Stimulated activated CD8-positive, alpha-beta memory T cell treated with anti-CD3 and anti-CD28 coated beads, Interleukin-7, amount 100 ng/mL, for 4 hours (primary cell): ENCODE measurements at places on chromosomes 2 and 18.

DNA sequence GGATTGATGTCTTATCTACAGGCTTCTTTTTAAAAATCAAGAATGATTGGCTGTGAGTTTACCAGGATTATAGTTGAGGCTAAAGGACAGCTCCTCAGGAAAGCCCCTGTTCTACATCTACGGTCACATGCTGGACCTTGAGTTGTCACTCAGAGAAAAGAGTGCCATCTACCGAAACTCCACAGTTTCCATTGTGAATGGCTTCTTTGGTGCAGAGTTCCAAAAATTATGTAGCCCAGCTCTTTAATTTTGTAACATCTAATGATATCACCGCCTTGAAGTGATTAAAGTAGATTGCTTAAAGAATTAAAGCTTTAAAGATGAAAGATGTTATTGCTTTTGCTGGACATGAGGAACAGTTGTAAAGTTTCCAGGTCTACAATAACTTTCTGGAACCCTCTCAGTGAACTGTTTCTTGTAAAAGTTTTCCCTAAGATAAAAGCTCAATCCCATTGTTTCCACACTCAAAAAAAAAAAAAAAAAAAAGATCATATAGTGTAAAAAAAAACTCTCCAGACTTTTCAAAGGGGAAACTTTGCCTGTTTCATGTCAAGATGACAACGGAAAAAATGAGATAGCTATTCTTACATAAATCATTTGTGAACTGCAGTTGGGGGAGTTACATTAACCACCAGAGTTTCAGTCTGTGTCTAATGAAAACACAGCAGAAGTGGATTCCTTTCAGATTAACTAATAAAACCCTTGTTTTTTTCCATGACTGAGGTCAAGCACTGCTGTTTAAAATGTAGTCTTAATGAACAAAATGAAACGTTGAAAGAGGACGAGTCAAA lies 4.3 kb downstream of the COL3A1 start:
- DNase-seq, result no peak

DNA sequence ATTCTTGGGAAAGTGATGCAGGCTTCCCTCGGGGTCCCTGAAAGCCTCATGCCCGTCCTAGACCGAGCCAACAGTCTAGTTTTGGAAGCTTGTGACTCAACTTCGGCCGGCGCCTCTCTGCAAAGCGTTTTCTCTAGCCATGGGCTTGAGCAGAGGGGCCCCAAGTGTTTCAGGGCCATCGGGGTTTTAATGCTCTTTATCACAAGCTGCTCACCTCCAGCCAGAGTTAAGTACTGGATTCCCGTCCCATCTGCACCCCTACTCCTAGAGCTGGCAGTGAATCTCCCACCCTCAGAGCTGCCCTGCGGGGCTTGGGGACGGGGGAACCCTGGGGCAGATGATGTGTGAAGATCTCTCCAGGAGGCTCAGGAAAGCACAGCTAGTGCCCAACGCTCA lies 7.3 kb downstream of the RAX start:
- no peak for DNase-seq

DNA sequence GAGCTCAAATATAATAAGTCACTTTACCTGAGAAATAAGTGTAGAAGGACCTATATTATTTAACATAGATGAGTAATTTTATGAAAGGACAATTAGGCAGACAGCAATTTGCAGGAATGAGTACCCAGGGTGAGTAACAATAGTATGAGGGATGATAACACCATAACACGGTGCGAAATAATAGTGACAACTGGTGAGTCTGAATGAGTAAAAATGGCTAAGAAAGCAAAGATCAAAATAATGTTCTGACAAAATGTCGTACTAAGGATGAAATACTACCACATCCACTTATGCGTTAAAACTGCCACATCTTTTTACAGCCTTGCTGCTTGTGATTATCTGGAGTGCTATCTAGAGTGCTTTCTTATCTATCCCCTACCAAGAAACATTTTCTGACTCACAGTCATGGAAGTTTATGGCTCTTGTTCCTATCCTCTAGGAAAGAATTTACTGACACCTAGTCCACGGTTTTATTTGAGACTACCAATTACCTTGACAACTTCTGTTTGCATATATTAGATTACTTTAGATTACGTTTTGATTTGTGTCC lies 929.7 kb downstream of the LRP1B start:
- no peak for DNase-seq

- no peak for DNase-seq
Measured at GRCh38 chr2:223952280-223952968, 4.8 kb upstream of the MRPL44 start.

DNA sequence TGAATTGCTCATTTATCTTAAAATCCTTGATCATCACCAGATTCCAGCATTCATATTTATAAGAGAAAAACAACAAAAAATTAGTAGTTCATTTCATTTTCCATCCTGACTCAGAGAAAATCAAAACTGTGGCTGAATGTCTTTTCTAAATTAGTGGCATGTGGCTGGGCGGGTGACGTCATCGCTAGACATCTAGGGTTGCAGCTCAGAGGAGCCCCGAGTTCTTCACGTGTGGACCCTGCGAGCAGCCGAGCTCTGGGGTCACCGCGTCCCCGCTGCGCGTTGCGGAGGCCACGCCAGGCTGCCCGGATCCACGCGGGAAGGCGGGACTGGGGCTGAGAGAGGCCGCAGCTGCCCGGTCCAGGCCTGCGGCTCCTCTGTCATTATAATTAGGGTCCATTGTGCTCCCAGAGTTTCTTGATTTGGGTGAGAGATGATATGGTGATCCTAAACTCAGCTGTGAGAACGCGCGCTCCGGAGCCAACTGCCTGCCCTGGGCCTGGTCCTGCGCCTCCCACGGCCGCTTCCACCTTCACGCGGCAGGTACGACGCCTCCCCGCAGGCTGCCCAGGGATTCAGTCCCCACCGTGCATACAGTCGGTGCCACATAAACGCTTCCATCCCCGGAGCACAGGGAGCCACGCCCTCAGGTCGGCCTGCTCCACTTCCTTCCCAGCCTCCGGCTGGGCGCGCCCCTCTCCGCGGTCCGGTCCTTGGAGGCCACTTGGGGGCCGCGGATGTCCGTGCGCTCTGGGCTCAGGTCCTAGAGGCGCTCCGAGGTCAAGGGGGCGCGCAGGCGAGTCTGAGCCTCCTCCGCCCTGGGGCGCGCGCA lies 56.5 kb downstream of the TMEM18 start:
- no peak for DNase-seq

DNA sequence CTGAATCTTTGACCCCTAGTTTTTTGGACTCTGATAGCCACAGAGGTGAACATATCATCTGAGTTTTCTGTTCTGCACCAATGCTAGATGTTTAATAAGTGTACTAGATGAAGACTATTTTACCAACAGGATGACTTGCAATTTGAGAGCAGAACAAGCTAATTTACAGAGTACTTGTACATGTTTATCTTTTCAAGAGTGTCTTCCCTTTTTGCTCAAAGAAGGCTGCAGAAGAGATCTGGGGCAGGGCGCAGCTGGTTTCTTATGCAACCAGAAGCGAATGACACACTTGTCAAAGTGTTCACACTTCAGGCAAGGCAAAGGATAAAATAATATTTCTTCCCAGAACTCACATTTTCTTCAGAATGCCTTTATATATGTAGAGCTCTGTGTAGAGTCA lies 86.0 kb downstream of the VWA3B start:
- DNase-seq, result no peak

GRCh38 chr2:141497272-141497671 lies 633.5 kb downstream of the LRP1B start:
- DNase-seq, result no peak

DNA sequence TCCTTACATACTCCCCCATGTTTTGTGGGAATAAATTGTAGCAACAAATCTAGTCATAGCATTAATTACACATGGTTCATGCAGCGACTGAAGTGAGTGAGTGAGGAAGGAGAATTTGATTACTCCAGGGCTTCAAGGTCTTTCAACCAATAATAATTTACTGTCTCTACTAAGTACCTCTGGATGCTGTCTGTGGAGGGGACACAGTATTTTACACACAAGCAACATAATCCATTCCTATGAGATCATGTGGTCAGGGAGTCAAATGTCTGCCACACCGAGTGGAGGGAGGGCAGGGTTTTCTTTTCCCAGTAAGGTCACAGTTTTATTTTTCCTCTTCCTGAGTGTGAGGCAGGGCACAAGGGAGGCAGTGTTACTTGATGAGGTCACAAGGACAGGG lies 334.7 kb upstream of the CELF4 start:
- DNase-seq, result no peak

DNA sequence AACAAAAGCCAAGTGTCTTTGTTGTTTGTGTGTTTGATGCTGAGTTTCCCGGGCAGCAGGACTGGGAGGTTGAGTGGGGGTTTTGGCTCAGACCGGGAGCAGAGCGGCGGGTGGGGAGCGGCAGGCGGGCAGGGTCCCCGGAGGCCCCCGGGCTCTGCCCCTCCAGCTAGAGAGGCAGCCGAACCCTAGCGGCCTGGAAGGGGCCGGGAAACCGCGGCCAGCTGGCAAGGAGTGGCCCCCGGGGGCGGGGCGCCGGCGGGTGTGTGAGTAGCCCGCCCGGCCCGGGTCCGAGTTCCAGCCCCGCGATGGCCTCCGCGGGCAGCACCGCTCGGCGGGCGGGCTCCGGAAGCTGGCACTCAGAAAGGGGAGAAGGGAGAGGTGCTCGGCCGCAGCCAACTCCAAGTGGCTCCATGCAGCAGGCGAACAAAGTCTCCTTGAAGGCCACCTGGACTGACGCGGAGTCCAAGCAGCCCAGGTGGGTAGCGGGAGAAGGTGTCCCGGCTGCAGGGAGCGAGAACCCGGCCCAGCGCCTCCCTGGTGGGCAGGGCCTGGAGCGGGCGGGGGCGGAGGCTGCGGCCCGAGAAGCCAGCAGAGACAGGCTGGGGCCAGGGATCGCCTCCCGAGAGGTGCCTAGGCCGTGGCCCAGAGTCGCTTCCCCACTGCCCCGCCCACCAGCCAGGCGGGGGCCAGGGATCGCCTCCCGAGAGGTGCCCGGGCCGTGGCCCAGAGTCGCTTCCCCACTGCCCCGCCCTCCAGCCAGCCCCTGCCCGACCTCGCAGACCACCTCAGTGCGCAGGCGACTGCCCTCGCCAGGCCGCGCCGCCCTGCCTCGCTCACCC lies at the start of gene ANKRD53:
ANKRD53 (plus strand) TSS at position 290 of the 839 bp plus-strand sequence; CDS start at position 306, 16 bp downstream.
- DNase-seq, result no peak

- DNase-seq, result no peak
Measured at GRCh38 chr2:164599954-164600589, 21.2 kb downstream of the GRB14 start.

DNA sequence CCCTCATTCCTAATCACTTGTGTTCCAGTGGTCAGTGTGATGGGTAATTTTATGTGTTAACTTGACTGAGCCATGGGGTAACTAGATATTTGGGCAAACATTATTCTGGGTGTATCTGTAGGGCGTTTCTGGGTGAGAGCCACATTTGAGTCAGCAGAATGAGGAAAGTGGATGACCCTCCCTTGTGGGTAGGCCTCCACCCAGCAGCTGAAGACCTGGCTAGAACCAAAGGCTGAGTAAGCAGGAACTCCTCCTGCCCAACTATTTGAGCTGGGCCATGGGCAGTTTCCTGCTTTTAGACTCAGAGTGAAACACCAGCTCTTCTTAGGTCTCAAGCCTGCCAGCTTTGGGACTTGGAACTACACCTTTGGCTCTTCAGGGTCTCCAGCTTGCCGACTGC lies 141.8 kb downstream of the ACKR3 start:
- DNase-seq, result no peak

DNA sequence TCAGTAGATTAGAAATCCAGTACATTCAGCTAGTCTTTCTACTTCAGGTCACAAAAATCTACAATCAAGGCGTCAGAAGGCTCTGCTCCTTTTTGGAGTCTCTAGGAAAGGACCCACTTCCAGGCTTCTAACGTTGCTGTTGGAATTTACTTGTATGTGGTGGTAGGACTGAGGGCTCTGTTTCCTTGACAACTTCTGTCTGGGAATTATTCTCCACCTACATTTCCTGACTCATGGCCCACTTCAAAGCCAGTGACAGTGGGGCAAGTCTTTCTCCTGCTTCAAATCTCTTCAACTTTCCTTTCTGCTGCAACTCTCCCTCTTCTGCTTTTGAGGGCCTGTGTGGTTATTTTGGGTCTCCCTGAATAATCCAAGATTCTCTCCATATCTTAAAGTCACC lies 10.4 kb upstream of the TMX3 start:
- DNase-seq, result no peak

GRCh38 chr18:7358989-7359726 lies 128.3 kb downstream of the LRRC30 start:
- DNase-seq, result no peak

- DNase-seq, result no peak
Measured at GRCh38 chr18:74291472-74291770, 342 bp downstream of the CYB5A start.

DNA sequence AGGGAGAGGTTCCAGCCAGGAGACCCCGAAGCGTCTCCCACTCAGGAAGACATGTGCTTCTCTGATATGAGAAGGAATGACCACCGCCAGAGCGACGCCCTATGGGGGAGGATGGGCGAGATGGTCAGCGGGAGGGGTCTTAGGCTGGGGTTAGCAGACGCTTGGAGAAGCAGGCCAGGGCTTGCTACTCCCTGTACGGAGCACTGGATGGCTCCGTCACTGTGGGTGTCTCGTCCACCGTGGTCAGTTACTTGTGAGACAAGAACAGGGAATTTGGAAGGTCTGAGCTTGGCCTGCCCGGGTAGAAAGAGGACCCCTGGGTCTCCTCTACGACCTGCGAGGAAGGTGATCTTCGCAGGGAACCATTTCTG lies 39.8 kb downstream of the TMEM18 start:
- no peak for DNase-seq

DNA sequence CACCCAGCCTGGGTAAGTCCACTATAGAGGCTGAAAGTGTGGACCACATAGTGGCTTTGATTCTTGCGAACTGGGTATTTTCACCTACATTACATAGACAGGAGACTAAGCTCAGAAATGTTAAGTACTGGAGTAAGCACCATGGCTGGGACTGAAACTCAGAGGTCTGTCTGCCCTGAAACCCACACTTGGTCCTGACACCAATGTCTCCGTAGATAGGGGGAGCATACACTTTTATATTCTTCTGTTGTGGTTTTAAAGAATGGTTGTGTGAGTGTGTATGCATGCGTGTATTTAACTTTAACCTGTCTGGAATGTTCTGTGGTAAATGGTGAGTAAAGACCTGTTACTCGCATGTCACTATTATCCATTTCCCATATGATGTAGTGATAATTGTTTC lies 10.3 kb upstream of the NPPC start:
- no peak for DNase-seq

DNA sequence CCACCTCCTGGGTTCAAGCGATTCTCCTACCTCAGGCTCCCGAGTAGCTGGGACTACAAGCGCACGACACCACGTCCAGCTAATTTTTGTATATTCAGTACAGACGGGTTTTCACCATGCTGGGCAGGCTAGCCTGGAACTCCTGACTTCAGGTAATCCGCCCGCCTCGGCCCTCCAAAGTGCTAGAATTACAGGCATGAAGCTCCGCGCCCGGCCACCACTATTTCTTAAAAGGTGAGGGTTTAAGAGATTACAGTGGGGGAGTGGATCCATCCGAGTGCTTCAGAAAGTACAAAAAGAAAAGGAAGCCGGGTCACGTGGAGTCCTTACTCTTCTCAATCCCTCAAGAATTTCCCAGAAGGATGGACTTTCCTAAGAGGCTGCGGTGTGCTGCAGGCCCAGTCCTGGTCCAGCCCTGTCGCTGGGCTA lies 146.9 kb downstream of the ANKRD44 start:
- DNase-seq, result no peak
